Hematopoietic multipotent progenitor cell treated with erythropoietin and hydrocortisone succinate and interleukin-3 and kit ligand, for 17 days (in vitro differentiated cells): ENCODE measurements at places on chromosomes 2 and 18.
A peak's percentile ranks its signal among the peaks of the same experiment; 100 is the strongest.

DNA sequence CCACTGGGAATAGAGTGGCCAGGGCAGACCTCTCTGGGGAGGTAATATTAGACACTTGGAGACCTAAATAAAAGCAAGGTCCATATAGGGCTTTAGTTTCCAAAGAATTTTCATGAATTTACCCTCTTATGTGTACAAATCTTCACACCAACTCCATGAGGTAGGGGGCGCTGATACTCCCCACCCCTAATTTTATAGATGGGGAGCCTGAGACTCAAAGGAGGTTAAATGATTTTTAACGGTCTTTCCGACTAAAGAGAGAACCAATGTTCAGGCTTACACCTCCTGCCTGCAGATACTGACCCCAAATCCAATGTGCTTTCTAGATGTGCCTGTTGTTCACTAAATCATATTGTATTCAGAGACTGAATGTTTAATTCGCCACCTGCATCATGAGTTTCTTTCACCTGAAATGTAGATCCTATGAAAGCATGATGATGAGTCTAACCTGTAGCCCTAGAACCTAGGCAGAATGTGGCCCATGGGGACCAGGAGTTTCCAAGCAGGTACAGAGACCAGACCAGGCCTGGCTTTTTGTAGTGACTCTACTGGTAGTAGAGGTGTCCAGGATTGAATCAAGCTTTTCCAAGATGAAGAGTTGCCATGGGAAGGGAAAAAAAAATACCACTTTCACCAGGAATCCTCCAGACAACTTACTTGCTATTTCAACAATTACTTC, 16.8 kb upstream of the PAX3 start:
- DNase-seq: no peak

DNA sequence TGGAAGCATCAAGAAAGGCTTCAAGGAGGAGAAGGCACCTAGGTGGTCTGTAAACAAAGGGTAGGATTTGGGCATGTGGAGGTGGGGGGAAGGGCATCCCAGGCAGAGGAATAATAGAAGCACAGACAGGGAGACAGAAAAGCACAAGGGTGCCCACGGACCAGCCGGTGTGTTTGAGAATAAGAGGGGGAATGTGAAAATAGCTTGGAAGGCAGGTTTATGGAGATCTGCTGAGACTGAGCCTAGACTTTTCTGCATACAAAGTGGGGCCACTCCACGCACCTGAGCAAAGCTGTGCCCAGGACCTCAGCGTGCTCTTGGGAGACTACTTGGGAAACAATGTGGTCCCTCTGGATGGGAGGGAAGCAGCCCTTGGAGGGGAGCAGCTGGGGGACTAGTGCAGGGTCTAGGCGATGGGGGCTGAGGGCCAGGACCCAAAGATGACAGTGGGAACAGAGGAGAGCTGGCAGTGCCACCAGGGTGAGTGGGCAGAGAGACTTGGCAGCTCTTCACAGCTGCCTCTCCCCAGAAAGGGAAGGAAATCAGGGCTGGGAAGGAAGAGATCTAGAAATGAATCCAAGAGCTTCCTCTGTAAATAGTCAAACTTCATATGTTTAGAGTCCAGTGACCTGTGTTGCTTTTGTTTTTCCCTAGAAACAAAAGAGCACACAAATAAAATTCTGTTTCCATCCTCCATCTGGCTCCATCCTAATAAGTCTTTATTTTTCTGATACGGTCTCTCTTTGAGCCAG, 110.7 kb upstream of the SMAD7 start:
- no peak for DNase-seq

DNA sequence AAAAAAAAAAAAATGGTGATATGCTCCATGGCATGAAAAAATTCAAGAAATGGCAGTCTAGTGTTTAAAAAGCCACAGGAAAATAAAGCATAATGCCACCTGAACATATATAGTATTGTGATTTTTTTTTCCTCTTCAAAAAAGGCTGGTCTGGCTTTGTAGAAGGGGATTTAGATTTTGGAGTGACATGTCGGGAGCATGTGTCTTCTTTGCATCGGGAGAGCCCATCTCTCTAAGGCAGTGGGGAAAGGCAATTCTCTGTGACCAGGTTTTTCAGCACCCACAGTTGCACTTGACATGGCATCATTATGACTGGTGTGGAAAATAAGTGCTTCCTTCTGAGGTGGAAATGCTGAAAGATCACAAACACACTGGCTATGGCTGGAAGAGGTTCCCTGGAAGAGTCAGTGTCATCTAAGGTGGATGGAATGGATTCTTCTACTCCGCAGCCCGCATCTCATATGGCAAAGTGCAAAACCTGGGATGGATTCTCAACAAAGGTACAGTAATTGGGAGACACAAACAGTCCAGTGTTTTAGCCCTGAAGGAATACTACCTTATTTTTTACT, 172.5 kb downstream of the AGAP1 start:
- peak; percentile 51 for DNase-seq

GRCh38 chr2:30204281-30204680, 27.1 kb upstream of the LBH start:
- DNase-seq: no peak

GRCh38 chr2:190800528-190800927, 80.1 kb upstream of the GLS start:
- no peak for DNase-seq

DNA sequence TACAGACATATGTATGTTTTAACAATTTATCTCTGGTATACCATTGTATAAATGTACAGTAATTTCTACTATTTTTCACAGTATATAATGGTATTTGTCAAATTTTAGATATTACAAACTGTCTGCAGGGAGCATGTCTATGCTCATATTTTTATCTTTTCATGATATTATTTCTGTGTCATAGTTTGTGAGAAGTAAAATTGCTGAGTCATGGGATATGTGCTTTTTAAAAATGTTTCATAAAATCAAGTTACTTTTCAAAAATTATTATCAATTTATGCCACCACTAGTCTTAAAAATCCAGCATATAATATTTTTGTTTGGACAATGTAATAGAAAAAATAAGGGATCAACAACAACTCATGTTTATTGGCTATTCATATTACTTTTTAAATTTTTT, 9.1 kb upstream of the ZNF804A start:
- DNase-seq: no peak

DNA sequence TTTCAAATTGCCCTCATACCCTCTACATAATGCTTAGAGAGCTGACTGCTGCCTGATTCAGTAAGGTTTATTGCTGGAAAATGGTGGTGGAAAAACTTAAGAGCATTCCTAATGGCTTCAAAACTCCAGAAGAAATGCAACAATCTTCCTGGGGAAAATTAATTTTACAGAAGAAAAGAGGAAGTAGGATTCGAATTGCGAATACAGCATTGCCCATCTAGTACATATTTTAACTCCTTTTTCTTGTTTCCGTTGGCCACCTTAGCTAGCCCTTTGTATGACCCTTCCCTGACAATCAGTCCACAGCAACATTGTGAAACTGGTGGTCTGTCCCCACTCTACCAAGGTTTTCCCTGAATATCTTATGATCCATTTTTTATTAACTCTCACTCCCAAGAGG, 224.7 kb downstream of the MTX2 start:
- no peak for DNase-seq

- no peak for DNase-seq
These were observed 65.0 kb downstream of the TCF4 start for GRCh38 chr18:55523001-55523400.

GRCh38 chr2:191049728-191050639, 36.0 kb upstream of the STAT1 start:
- DNase-seq: no peak

DNA sequence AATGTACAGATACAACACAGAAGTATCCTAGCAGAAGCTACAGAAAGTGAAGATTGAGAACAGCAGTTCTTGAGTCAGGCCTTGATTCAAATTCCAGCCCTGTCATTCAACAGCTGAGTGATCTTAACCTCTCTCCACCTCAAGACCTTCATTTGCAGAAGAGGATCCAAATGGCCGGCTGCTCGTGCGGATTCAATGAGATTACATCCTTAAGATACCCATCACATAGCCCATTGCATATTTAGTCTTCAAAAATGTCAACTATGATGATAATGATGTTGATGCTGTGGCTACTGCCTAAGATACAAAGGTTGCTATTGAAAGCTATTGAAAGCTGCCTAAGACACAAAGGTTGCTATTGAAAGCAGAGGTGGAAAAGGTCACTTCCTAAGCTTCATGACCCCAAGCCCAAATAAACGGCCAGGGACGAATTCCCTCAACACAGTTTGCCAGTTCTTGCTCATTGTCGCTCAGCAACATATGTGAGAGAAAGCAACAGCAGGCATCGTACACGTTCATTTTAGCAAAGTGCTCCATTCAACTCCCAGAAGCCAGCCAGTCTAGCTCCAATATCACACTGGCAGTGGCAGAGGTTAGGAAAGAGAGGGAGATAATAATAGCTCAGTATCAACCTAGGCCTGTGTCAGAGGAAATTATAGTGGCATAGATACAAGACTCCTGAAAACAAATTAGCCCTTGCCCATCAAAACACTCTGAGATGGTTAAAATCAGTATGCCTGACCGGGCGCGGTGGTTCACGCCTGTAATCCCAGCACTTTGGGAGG, 36.1 kb downstream of the MRPL35 start:
- DNase-seq: no peak

DNA sequence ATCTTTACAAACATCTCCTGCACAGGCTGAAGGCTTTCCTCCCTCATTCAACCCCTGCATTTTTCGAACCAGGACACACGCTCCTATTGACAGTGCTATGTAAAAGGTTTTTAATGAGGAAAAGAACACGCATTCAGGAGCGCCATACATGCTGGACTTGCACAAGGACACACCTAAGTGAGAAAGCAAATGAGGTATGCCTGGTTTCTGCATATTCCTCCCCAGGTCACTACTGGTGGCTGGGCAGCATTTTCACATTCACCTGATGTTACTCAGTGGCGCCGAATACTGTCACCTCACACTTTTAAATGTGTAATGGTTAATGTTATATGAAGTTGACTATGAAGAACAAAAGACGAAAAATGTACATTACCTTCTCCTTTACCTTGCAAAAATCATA, 150.6 kb downstream of the ANTXR1 start:
- DNase-seq: no peak

- DNase-seq: no peak
These were observed 37.6 kb downstream of the TGFBRAP1 start for GRCh38 chr2:105291981-105292380.

DNA sequence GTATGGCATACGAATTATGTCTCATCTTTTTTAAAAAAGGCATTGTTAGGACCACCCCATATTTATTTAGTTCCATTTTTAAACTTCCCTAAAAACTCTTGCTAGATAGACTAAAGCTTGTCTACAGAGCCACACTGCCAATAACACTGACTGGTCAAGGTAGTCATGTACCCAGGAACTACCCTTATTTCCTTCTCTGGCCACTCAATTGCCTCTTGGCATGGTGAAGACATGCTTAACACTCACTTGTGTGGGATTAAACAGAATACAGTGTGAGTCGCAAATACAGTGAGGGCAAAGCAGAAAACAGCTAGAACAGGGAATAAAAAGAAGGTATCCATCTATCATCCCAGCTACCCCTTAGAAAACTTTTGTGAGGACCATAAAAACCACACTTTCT, 57.4 kb downstream of the KCNG3 start:
- DNase-seq: no peak

- no peak for DNase-seq
These were observed 1072.6 kb upstream of the PIK3C3 start for GRCh38 chr18:40882468-40882867.

GRCh38 chr2:219511547-219512325, 2.5 kb upstream of the ASIC4 start:
- peak; percentile 27 for DNase-seq

DNA sequence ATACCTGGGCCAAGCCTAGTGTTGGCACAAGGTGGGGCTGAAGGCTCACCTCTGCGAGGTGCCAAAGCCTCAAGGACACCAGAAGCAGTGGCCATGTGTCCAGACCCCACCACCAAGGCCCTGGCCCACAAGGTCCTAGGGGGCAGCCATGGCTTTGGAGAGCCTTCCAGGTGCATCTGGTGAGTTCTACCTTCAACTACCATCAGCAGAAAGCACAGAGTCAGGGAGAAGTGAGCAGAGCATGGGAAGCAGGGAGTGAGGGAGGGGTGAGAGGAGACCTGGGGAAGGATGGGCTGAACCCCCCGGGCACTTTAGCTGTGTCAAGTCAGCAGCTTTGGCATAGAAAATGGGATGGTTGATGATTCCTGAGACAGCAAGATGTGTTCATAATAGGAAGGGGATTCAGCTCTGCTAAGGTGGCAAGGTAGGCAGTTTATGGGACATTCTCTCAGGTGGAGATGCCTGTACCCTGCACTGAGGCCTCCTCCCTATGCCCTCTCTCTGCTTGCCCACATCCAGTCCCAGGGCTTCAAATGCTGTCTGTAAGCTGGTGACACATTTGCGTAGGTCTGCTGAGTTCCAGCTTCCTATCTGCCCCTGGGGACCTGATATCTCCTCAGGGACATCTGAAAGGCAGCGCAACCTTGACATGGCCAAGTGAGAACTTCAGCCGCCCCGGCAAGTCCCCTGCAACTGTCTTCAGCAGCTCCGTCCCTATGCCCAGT, 83.4 kb upstream of the RGPD5 start:
- DNase-seq: no peak

GRCh38 chr18:1806884-1807615, 764.3 kb downstream of the METTL4 start:
- no peak for DNase-seq

DNA sequence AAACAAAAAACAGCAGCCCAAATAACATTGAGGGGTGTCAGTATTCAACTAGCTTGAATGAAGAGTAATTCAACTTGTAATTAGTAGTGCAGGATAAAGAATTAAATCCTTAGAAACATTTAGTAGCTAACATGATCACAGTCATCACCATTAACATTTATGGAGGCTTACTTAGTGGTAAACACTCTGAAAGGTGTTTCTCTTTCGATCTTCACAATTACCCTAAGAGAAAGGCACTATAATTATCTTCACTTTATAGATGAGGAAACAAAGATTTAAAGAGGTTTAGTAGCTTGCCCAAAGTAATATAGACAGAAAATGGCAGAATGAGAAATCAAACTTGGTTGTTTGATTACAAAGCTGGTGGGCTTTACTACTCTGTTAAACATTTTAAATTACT, 81.5 kb downstream of the GAREM1 start:
- no peak for DNase-seq

DNA sequence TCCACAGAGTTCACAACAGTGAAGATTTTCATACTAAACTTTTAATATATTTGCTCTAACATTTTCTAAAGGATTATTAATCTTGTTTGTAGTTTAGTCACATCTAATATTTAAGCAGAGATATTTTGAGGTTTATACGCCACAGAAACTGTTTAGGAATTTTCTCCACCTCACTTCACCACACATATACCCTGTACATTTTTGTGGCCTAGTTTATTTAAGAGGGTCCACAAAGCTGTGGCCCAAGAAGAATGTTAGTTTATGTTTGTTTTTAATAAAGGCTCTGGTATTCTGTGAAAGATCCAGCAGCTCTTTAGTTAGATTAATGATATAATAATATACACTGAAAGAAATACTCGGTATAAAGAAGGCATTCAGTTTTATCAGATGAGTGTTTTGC, 132.7 kb upstream of the TTC27 start:
- DNase-seq: no peak

- no peak for DNase-seq
These were observed 93.2 kb upstream of the CAB39 start for GRCh38 chr2:230619491-230619890.

DNA sequence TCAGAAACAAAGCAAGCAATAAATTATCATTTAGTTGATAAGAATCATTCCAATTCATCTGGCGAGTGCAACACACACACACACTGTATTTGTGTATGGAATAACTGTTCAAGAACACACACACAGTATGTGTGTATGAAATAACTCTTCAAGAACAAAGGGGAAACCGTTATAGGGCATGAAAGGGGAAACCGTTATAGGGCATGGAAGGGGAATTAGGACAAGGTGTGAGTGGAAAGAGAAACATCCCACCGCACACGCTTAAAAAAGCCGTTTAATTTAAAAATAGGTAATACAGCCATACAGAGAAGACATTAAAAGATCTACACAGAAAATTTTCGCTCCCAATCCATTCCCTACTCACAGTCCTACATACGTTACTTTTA, 607 bp upstream of the TSN start:
- no peak for DNase-seq
